AG09309 (cell line): ENCODE measurements at places on chromosomes 5 and 9.

GRCh38 chr5:111997711-111998110 is 240.7 kb upstream of the NREP start:
- peak; percentile 100 for DNase-seq

DNA sequence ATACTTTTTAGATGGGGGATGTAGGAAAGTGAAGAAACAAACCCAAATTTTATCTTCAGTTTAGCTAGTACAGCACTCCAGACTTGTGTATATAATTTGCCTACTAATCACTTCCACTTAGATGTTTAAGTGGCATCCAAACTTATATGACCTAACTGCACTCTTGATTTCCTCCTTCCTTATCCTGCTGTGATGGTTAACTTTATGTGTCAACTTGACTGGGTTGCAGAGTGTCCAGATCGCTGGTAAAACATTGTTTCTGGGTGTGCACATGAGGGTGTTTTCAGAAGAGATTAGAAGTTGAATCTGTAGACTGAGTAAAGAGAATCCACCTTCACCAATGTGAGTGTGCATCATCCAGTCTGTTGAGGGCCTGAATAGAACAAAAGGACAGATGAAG is 79.8 kb downstream of the PCSK1 start:
- no peak for DNase-seq

- no peak for DNase-seq
These were observed 25.6 kb downstream of the NEK6 start for GRCh38 chr9:124283228-124283814.

DNA sequence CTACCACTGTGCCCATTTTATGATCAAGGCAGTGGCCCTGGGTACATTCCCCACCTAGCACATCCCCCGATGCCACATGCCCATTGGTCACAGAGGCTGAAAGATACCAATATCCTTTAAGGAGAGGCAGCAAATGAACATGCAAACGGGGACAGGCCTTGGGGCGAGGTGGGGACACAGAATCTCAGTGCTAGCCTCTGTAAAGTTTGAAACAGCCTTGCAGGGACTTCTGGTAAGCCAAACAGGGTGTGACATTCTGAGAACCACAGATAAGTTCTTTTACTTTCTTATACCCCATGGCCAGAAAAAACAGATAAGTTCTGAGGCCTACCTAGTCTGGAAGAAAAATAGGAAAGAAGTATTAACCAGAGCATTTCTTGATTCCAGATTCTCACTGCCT is 60.5 kb downstream of the ACER2 start:
- no peak for DNase-seq

GRCh38 chr5:69364850-69365249 is 4.5 kb downstream of the AK6 start:
- no peak for DNase-seq

DNA sequence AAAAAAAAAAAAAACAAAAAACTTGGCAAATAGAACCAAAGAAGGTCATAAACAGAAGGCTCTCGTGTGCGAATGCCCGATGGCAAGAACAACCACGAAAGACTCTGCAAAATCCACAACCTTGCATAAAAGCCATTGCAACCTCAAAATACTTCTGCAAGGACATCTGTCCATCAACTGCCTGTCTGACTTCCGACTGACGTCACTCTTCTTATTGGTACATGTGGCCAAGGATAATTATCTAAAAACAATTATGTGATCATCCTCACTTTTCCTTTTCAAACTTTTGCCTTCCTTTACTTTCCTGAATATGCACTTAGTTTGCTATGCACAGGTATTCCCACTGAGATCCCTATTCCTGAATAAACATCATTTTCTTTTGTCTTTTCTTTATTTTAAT is 29.2 kb upstream of the DNAH5 start:
- DNase-seq = no peak

- DNase-seq = no peak
These were observed 123.4 kb downstream of the NXNL2 start for GRCh38 chr9:88658311-88658822.

DNA sequence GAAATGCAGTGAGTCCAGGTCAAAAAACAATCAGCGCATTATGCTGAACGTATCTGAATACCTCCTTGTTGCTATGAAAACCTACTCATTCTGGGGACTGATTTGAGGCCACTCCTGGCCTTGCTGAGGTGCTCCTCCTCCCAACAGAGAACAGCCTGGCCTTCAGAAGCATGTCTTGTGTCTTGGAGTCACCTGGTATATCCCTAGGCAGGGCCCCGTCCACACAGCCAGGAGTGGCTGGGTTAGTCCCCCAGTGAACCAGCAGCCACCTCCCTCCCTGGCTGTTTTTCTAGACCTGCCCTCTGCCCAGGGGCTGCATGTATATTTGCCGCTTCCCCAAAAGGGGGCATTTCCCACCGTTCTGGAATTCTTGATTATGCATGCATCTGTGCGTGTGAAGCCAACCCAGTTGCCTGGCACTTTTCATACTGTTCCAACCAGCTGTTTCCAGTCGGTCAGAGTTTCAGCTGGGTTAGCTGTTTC is 99.2 kb upstream of the SPATA31C2 start:
- DNase-seq = no peak

GRCh38 chr9:23555851-23556250 is 270.2 kb downstream of the ELAVL2 start:
- DNase-seq = no peak

DNA sequence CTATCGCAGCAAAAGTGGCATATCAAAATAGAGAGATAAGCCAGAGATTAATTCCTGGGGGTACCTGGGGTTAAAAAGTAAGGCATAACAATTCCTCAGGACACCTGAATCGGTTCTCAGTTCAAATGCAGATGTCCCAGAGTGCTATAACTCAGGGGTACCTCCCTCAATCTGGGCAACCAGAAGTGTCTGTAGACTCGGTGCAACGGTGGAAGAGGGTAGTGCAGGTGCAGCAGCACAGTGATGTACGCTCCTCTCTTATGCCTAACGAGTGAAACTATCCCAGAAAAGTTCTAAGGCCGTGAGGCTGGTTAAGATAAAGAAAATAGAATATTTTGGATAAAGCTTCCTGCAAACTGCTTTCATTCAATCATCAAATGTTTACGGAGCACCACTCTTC is 7.9 kb upstream of the NR4A3 start:
- no peak for DNase-seq

GRCh38 chr5:89117124-89117644 is 234.2 kb upstream of the MEF2C start:
- DNase-seq = no peak

DNA sequence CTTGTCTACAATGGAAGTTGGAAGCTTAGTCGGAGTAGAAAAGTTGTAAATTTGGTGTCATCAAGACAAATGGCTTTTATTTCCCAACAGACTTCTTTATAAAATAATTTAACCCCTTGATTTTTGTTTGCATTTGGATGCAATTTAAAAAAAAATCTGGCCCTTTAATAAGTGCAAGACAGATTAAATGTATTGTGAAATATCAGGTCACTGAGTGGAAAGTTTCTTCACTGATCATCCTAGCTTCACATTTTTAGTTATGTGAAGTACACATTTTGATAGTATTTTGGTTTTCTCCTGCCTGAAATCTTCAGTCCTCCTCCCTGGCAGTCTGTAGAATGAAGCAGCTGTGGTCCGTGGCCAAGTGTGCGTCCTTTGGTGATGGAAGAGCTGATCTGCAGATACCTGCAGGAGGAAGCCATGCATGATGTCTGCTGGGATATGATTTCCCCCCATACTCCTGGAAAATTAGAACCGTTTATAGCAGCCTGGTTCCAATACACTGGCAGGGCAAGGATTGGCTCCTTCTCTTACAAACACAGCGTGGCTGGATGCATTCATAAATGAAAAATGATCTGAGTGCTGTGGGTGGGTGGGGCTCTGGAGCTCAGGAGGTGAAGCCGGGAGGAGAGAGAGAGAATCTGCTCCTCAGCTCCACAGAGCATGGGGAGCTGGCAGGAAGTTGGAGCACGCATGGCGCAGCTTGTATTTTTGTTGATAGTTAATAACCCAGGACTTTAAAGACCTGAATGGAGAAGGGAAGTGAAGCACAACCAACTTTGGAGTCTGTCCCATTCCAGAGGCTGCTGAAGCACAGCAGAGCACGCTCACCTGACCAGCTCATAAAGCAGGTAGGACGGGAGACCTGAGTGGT is 238.4 kb downstream of the GOLPH3 start:
- DNase-seq = no peak

- DNase-seq = no peak
These were observed 17.7 kb downstream of the RFESD start for GRCh38 chr5:95664204-95664786.

DNA sequence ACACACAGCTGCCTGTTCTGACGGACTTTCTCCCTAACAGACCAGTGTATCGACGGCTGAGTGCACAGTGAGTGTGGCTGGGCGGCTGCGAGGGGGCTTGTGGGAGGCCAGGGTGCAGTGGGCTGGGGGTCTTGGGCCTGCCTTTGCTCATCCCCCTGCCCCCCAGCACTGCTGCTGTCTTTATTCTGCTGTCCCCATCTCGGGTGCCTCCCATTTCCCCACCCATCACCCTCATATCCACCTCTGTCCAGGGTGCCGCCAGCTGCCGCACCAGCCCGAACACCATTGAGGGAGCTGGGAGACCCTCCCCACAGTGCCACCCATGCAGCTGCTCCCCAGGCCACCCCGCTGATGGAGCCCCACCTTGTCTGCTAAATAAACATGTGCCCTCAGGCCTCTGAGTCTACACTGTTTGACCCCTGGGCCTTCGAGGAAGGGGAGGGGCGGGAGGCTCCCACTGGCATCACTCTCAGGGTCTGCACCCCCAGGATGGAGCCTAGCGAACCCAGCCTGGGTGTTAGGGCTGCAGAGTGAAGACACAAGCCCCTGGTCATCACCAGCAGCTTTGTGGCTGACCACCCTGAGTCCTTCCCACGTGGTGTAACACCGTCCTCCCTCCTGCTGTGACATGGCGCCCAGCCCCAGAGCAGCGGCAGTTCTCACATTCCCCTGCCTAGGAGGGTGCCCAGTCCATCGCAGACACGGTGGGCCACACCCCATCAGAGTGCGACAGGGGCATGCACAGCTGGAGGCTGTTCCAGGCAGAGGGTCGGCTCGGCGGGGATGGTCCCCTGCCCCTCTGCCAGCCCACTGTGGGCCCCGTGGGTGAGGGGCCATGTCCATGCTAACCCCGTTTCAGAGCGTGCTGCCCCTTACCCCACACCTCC is 4.0 kb downstream of the LCN2 start:
- DNase-seq = no peak

DNA sequence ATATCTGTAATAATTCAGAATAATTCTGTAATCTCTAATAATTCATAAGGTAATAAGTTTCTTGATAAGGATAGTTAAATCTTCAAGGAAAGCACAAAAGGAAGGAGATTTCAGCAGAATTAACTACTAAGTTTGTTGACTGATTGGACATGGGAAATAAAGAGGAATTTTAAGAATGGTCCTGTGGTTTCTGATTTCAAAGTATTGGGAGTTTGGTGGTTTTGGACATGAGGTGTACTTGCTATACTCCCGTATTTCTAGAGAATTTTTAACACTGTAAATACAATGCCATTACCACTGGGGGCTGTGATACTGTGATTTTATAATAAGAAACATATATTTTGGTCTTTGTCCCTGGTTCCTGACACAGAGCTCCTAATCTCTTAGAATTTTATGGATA is 123.9 kb downstream of the UNC13B start:
- DNase-seq = no peak

DNA sequence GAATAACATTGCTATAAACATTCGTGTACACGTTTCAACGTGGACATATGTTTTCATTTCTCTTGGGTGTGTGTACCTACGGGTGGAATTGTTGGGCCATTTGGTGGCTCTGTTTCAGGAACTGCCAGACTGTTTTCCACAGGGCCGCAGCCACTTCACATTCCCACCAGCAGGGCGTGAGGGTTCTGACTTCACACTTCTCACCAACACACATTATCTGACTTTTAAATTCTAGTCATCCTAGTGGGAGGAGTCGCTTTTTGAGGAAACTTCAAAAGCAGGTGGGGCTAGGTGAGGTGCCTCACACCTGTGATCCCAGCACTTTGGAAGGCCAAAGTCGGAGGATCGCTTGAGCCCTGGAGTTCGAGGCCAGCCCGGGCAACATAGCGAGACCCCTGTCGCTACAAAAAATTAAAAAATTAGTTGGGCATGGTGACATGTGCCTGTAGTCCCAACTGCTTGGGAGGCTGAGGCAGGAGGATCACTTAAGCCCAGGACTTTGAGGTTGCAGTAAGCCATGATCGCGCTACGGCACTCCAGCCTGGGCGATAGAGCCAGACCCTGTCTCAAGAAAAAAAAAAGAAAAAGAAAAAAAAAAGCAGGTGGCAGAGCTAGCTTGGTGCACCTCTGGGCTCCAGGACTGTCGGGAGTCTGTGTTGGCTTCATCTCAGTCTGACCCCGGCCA is 28.5 kb downstream of the TSPAN17 start:
- DNase-seq = no peak

GRCh38 chr5:109354761-109355160 is 55.0 kb downstream of the PJA2 start:
- DNase-seq = no peak

- DNase-seq = no peak
These were observed 19.9 kb upstream of the KCNIP1 start for GRCh38 chr5:170483701-170484458.

DNA sequence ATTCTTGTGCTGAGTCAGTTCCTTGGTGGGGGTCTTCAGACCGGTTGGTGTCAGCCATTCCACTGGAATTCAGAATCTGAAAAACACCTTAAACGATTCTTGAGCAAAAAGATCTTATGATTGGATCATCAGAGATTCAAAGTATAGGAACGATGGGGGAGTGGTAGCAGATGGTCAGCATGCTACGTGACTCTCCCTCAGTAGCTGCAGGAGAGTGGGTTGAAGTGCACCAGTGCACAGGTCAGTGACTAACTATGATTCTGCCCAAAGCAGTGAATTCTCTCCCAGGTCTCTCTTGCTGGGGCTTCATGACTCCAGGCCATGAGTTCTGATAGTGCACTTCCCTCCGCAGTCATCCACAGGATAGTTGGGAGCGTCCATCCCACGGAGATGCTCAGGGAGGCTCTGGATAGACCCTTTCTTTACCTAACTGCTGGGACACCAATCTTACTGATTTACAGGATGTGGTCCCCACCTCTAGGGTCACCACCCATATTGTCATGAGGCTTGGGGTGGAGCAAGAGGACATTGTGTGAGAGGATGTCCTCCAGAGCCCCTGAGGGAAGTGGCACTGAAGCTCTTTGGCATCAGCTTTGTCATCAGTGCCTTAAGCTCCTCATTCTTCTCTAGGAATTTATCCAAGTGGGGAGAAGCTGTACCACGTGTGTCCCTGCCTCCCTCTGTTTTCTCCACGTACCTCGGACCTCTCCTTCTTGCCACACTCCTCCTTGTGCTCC is 62.0 kb downstream of the RASGRF2 start:
- no peak for DNase-seq

- no peak for DNase-seq
These were observed 39.0 kb downstream of the ITK start for GRCh38 chr5:157219491-157220271.

GRCh38 chr5:42583322-42583721 is 160.1 kb downstream of the GHR start:
- peak; percentile 25 for DNase-seq

DNA sequence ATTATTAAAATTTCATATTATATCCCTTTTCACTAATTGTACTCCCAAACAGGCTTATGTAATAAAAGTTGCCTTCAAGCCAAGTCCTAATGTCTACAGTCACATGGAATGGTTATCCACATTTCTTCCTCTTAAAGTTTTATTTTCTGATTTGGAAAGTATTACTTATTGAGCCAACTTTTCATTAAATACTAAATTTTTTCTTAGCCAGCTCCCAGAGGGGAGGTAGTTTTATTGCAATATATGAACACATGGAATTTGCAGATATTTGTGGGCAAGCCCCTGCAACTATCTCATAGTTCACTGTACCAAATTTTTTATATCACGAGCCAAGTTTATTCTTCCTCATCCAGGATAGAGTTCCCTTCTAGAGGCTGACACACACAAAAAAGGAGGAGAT is 332.8 kb upstream of the PTGER4 start:
- DNase-seq = no peak

- DNase-seq = no peak
These were observed 34.3 kb upstream of the RPS23 start for GRCh38 chr5:82312373-82312856.
